Stimulated activated CD4-positive, alpha-beta T cell treated with anti-CD3 and anti-CD28 coated beads, Interleukin-2, amount 100 ng/mL, for 24 hours (primary cell): ENCODE measurements at places on chromosomes 6 and 20.
A peak's percentile ranks its signal among the peaks of the same experiment; 100 is the strongest.

DNA sequence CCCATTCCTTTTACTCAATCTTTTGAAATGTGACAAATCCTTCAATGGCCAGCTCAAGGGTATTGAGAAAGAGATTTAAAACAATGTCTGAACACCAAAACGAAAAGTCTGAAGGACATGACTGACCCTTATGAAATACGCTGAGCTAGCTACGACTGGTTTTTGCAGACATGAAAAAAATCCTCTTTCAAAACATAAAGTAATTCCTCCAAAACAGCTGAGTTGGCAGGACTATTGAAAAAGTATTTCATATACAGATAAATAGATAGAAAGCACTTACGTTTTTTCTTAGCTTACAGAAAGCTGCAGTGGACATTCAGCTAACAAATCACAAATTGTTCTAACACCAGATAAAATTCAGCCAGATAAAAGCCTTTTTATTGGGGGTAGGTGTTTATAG is 702.7 kb upstream of the AGPAT4 start:
- no peak for DNase-seq

GRCh38 chr6:49607391-49607982 is 29.2 kb downstream of the RHAG start:
- DNase-seq, result no peak

GRCh38 chr6:134080171-134080795 is 27.9 kb upstream of the SLC2A12 start:
- no peak for DNase-seq

GRCh38 chr20:10721137-10721896 is 47.5 kb upstream of the JAG1 start:
- DNase-seq, result no peak

GRCh38 chr6:2543321-2543720 is 207.4 kb downstream of the MYLK4 start:
- no peak for DNase-seq

DNA sequence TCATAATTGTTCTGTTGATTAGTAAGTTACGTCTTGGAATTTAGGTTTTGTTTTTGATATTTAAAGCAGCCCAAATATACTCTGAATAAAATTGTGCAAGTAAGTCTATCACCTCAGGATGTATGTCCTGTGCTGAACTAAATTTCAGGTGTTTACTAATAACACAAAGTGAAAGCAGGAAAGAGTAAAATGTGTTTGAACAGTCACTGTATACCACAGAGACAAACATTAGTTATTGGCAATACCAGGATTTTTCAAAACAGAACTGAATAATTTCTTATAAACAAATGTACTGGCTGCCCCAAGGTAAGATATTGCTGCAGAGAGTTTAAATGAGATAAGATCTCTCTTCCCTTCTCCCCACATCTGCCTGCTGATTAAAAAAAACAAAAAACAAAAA is 404.7 kb upstream of the RUNX2 start:
- DNase-seq, result no peak

GRCh38 chr6:115882771-115883170 is 177.9 kb downstream of the FRK start:
- no peak for DNase-seq

DNA sequence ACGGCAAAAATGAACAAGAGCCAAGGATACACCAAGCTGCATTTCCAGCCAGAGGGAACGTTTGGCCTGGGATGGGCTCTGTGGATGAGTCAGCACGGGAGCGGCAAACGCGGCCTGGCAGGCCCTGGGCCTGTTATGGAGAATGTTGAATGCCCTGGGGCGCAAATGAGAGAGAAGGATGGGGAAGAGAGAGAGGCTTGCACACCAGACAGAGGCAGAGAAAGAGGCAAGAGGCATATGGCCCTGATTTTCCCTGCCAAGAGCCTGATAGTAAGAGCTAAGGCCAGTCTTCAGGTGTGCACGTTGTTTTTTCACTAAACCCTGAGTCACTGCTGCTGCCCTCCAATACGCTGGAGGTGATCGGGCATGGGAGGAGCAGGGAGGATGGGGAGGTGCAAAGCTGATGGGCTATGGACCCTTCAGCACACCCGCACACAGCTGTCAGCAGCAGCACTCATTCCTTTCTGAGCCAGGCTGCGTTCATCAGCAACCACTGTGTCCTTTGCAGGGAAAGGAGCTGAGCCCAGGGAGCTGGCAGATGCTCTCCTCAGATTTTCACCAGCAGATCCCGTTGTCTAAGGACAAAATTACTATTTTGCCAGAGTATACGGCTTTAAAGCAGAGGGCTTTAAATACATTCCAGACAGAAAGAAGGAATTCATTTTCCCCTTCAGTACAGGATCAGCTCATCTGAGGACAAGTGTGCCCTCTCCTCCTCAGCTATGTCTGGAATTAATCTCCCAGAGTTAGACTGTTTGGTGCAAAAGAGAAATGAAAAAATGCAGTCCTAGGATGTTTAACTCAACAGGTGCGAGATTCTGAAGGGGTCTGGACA is 61.7 kb upstream of the SLC22A23 start:
- no peak for DNase-seq

DNA sequence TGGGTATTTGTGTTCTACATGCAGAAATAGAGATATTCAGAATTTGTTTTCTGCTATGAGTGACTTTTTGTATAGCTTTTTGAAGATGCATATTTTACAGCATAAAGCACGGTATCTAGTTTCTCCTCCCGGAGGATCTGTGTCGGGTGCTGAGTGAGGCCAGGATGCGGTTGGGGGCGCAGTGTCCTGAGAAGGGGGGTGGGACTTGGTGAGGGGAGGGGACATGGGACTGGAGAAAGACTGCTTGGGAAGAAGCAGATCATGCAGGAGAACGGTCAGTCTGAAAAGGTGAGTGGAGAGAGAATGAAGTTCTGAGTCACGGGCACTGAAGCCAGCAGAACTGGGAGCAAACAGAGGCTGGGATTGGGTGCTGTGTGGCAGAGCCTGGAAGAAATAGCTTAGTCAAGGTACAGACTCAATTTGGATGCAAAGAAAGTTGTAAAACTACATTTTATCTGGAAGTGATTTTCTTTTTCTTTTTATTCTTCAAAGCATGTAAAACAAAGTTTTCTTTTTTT is 44.0 kb downstream of the STX11 start:
- DNase-seq, result no peak

DNA sequence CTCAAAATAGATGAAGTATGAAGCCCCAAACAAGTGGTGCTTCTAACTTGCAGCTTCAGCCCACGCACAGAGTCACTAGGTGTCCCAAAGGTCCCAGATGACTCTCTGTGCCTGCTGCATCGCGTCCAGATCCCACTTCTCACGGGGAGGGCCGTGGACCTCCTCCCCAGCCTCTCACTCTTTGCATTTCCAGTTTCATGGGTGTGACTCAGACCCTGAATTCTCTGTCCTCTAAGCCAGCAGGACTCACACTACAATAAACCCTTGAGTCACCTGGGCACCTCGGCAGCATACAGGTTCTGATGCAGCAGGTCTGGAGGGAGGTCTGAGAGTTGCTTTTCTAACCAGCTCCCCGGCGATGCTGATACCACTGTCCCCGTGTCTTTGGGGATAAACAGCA is 114.0 kb upstream of the RIN2 start:
- DNase-seq, result no peak

DNA sequence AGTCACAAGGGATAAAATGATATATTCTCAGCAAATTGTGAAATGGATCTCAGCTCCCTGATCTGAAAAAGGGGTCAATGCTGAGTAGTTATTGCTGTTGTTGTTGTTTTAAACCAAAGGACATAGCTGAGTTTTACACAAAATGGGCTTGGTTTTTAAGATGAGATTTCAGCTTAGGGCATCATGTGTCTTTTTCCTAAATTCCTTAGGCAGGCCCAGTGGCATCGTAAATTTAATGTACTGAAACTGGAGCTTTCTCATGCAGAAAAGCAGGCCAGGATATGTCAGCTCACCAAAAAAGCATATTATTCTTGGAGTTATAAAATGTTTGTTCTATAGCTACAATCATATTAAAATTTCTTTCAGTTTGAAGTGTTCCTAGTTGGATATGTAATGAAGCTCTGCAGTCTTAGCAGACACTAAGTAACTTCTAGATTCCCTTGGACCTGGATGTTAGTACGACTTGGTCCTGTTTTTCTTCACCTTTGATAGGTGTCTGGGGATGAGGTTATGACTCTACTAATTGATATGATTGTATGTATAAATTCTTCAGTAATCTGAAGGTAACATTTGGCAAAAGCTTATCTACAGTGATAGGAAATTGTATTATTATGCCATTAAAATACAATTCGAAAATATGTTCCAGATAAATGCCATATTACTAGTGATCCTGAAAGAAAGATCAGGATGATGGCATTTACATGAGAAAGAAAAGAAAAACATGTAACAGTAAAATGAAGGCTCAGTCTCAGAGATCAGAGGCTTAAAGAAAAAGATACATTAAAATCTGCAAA is 663.3 kb downstream of the RFPL4B start:
- DNase-seq, result no peak

GRCh38 chr6:89398762-89399525 is 13.1 kb downstream of the RRAGD start:
- no peak for DNase-seq

DNA sequence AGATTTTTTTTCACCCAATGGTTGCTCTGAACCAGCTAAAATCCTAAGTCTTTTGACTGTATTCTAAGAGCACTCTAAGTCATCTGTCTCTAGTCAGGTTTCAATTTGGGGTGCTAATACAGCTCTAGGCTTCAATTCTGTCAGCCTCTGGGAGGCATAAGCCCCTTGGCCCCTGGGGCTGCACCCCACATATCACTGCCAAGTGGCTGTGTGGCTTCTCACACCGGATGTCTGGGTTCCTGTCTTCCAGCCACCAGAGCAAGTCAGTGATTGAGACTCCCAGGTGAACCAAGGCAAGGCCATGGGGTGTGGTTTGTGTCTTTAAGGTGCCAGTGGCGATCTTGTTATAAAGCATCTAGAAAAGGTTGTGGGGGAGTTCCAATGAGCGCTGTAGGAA is 136.5 kb downstream of the TMEM242 start:
- DNase-seq, result no peak

- no peak for DNase-seq
These were observed 98.5 kb downstream of the ARMC2 start for GRCh38 chr6:108946695-108947094.

- peak; percentile 93 for DNase-seq
These were observed at the start of gene PTPRA for GRCh38 chr20:2873010-2873746. TSS of gene PTPRA (plus strand) at chr20:2873481. CDS start at chr20:2964278, 90,797 bp downstream.

GRCh38 chr20:63636752-63637628 is 10.1 kb upstream of the GMEB2 start:
- no peak for DNase-seq
